ENCODE measurements at places on chromosomes 12 and 14.
A peak's percentile ranks its signal among the peaks of the same experiment; 100 is the strongest.

- DNase-seq, result no peak
Measured at GRCh38 chr14:86020841-86021240, 490.9 kb downstream of the FLRT2 start.

- DNase-seq, result no peak
Measured at GRCh38 chr12:95445884-95446505, 28.0 kb upstream of the METAP2 start.

DNA sequence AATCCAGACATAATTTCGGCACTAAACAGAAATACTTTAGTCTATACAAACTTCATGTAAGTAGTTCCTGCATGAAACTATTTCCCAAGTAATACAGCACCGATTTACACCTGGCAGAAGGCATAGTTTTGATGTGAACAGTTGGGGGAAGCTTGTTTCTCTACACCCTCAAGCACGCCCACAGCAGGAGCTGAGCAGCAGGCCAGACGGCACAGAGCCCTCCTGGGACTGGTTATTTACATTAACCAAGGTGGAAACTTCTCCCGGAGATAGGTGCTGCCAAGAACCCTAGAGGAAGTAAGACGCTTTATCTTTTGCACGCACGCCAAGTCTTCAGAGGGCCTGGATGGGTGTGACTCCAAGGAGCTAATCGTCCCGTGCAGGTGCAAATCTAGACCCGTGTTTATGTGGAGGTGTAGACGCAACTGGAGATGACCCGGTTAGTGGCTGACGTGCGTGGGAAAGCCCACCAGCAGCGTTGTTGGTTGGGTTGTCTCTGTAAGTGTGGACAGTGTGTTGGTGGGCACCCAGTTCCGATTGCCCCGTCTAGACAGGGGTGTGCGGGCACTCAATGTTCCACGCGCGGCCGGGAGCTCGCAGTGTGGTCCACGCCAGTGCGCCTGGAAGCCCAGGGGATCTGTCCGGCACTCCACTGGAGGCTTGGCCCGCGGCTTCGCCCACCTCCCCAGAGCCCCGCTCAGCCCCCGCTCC, 767 bp upstream of the TCP11L2 start:
- peak; percentile 61 for DNase-seq

DNA sequence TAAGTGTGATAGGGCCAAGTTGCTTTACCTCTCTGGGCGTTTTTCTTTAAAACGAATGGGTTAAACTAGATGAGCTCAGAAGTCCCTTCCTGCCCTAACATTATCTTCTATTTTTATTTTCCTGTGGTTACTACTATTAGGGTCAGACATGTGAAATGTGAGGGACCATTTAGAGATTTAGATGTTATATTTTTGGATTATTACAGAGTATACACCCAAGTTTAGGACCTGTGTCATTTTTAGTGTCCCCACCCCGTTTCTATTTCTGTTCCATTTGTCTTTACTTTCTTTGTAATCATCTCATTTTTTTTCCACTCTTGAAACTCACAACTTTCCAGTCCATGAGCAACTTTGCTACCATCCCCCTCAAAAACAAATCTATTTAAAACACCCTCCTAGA, 56.3 kb downstream of the SLC4A8 start:
- no peak for DNase-seq

DNA sequence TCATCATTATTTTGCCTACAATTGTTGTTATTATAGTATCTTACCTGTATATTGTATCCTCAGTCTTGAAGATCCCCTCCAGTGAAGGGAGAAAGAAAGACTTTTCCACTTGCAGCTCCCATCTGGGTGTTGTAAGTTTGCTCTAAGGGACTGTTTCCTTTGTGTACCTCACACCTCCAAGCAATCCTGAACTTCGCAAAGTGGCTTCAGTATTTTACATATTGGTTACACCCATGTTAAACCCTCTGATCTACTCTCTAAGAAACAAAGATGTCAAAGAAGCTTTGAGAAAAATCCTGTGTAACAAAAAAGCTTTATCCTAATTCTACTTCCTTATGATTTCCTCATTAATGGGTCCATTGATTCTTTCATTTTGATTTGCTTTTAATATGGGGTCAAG, 10.1 kb upstream of the OR9K2 start:
- DNase-seq, result no peak

GRCh38 chr14:54186821-54187763, 209.7 kb upstream of the CDKN3 start:
- no peak for DNase-seq

DNA sequence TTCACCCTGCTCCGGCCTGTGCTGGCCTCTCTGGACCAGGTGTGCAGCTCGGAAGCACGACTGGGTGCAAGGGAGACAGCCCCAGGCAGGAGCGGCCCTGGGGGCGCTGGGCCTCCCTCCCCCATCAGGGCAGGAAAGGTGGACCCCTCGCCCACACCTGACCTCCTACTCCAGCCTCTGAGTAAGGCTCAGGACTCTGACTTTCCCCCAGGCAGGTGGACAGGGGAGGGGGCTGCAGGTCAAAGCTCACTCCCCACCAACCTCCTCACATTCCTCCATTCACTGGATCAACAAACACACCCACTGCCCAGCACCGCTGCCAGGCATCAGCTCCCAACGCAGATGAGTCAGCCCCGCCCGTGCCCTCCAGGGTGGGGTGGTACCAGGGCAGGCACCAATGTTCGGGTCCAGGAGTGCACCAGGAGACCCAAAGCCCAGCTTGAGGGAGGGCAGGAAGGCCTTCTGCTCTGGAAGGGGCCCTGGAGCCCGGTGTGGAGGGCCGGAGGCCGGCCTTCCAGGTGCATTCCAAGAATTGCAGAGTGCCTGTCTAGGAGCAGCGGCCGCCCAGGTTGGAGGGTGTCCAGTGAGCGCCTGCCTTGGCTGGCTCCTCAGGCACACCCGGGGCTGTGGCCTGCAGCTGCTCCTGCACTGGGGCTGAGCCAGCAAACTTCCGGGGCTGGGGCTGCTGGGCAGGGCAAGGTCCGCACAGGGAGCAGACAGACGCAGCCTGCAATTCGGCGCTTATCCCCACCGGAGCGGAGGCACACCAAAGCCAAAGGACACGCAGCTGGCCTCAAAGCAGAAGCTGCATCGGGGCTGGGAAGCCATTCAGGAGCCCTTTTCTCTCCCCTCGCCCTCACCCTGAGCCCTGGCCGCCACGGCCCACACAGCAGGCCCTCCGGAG, 1.6 kb upstream of the INF2 start:
- no peak for DNase-seq

DNA sequence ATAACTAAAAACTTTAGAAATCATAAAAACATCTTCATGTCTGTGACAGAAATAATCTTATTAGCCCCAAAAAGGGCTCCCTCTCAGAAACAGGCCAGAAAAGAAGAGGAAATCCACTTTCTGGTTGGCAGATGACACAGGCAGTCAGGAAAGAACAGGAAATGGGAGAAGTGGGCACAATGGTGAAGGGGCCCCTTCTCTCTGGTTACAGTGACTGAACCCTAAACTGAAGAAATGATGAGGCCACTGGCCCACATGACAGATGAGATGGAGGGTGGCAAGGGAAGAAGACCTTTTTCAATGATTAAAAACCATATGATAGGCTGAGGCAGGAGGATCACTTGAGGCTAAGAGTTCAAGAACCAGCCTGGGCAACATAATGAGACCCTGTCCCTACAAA, 21.1 kb downstream of the TCTN1 start:
- DNase-seq, result no peak

- no peak for DNase-seq
Measured at GRCh38 chr12:51077930-51078329, 5.5 kb downstream of the CSRNP2 start.

DNA sequence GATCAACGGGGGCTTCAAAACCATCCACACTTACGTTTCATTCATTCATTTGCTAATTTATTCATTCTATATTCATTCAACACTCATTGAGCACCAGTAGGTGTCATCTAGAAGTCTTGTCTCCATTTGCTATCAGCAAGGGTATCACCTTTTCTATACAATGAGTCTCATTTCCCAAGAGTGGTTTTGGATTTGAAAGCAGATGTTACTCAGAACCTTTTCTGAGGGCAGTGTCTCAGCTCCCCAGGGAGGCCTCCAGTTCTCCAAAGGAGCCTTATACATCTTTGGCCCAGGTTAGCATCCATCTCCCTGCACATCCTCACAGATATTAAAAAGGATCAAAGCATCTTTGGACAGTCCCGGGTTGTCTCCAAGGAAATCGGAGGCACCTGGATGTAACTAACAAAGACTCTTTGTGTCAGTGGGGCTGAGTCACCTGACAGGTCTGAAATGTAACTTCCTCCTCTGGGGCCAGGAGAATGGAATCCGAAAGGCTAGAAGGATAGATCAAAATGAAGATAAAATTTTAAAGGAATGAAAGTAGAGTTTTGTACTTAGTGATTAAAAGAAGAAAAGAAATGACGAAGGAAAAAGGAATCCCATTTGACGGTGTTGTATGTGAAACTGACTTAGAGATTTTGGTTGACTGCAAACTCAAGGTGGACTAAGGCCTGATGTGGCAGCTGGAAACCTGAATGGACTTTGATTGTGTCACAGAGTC, 103.0 kb downstream of the VCPKMT start:
- DNase-seq, result no peak

GRCh38 chr12:57584050-57584449, 6.9 kb upstream of the PIP4K2C start:
- DNase-seq, result no peak

- DNase-seq, result no peak
Measured at GRCh38 chr14:22390824-22391461, 198.1 kb downstream of the DAD1 start.

DNA sequence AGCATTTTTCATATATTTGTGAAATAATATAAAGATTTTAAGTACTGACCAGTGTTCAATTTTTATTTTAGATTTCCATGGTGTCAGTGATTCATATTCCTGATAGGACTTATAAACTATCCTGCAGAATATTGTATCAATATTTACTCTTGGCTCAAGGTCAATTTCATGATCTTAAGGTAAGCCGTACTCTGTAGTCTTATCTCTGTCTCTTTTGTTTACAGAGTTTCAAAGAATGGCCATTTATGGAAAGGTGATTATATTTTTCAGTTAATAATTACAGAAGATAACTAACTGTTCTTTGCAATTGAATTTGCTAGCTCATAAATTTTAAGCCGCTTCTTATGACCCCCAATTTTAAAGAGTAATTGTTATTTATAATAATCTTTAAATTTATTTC, 27.9 kb downstream of the CGRRF1 start:
- no peak for DNase-seq

GRCh38 chr14:91918186-91918883, 29.2 kb downstream of the FBLN5 start:
- DNase-seq, result peak; percentile 80

DNA sequence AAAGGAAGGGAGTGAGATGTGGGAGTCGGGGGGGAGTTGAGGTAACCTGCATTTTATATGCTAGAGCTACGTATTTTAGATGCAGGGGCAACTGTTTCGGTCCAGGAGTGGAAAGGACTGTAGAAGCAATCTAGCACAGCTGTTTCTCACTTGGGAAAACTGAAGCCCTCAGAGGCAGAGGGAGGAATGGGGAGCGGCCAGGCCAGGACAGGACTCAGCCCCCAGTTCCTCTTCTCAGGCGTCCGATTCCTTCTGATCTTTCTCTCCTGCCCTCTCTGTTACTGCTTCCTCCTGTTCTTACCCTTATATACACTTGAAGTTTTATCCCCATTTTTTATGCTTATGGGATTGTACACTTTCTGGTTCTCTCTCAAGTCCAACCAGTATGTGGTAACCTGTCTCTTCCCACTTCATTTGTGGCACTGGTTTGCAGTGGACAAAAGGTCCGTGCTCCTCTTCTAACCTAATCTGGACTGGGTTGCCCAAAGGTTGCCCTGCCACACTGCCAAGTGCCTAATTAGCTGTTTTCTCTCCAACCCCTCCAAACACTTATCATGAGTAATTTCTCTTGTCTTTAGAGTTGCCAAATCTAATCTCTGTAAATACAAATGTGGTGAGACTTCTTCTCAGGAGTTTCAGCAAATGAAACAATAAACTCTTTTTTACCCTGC, 16.2 kb downstream of the LPCAT3 start:
- DNase-seq, result no peak

DNA sequence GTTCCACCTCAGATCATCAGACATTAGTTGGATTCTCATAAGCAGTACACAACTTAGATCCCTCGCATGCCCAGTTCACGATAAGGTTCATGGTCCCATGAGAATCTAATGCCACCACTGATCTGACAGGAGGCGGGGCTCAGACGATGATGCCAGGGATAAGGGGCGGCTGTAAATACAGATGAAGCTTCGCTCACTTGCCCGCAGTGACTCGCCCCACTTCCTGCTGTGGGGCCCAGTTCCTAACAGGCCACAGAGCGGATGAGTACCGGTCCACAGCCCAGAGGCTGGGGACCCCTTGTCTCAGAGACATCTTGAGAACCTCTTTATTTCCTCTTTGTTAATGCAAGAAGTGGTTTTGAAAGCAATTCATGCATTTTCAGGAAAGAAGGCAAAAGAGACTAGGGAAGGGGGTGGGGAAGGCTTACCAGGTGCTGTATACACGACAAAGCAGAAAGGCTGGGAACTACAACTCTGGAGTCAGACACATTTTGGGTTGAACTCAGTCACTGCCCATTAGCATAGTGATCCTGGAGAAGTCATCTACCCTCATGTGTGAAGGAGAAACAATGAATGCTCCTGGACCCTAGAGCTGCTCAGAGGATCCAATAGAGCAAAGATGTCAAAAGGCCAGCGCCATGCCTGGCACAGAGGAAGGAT, 68.7 kb downstream of the EID3 start:
- DNase-seq, result no peak

DNA sequence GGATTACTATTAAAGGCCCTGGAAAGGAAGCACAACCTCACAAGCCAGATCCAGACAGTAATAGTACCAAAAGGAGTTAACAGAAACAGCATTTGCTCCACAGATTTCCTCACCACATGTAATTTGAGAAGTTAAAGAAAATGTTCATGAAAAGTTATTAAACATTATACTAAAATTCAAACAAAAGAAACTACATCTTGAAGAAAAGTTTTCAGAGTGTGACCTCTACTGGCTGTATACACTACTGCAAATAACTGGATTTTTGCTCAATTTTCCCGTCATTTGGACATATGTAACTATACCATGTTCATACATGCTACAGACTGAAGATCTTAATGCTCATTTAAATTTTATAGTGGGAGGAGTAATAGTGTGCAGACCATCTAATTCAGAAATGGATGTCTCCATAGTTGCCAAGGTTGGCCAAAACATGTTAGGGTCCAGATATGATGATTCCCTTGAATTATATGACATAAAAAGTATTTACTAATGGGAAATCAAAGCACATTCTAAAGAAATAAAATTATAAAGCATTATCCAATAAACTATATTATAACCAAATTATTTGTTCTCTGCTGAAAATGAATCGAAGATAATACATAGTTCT, 5.6 kb downstream of the KRR1 start:
- no peak for DNase-seq

DNA sequence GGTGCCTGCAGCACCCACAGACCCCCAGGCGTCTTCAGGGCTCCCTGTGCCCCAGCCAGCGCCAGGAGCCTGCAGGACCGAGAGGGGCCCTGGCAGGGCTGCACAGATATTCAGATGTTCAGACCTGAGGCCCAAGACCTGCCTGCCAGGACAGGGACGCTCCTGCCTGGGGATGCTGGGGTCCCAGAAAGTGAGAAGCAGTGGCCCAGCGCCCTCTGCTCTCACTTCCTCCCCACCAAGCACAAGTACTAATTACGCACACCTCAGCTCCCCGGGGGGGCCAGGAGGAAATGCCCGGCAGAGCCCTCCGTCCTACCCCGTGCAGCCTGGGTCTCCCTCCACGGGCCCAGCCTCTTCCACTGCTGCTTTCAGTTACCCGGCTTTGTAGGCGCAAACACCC, 28.8 kb upstream of the INF2 start:
- no peak for DNase-seq

GRCh38 chr12:23630524-23630923, 318.9 kb downstream of the SOX5 start:
- no peak for DNase-seq
